HFFc6 (cell line): ENCODE measurements at places on chromosomes 5 and 9. TPM values are rescaled to one million over a fixed set of nuclear protein-coding genes. Genes with fewer than 3 reads are reported as not detected.

GRCh38 chr5:20574576-20574975, 586.6 kb upstream of the CDH18 start:
- no peak for DNase-seq

PCDHGA12 gene
- 7.7 to 20.1 TPM (median 8.3 TPM) in 3 replicates for total RNA-seq

MLANA gene
- total RNA-seq, result not detected in 3 replicates

SVEP1 gene
- total RNA-seq, result 4.0 to 6.4 TPM (median 5.8 TPM) in 3 replicates

SOHLH1 gene
- total RNA-seq, result not detected in 3 replicates

TEK gene
- 1.6 to 9.2 TPM (median 3.9 TPM) in 3 replicates for total RNA-seq

TXNDC15 gene
- 98.0 to 126 TPM (median 106 TPM) in 3 replicates for total RNA-seq

RLN2 gene
- total RNA-seq, result not detected in 3 replicates

DNA sequence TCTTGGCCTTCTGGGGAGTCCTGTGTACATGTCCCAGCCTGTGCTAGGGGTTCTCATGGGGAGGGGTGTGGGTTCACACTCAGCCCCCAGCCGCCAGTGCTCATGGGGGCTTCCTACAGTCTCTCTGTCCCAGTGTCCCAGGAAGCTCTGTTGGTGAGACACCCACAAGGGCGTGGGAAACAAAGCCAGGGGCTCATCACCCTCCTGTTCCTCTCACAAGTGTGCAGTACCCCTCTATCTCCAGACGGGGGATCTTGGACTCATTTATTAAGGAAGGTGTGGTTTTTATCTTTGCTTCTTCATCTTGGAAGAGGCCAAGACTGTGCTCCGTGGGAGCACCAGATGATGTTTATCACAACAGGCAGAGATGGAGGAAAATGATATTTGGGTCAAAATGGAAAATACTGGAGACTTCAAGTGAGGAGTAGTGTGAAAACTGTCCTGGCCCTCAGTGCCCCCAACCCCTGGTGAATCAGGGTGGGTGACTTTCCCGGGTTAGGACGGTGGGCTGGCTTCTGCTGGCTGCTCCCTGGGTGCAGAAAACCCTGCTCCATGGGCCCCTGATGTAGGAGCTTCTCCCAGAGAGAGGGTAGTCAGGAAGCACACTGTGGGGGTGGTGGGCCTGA, 15.2 kb downstream of the TMEM171 start:
- DNase-seq, result peak; percentile 31

DNA sequence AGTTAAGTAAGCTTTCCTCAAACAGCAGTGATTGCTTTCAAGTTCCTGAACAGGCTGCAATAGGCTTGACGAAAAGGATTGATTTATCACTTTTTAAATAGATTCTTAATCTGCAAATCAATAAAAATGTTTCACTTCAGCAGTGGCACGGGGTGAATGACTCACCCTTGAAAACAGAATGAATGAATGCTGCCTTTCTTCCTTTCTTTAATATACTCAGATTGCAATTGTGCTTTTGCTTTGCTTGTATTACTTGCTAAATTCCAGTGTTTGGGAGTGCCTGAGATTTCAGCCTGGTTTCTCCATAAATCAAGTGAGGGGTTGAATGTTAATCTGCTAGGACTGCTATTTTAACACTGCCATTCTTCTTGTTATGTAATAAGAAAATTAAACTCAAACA, 1293.8 kb downstream of the PTPRD start:
- DNase-seq, result no peak

PCDHB14 gene
- total RNA-seq, result 2.1 and 3.1 TPM in 2 replicates

EDIL3 gene
- total RNA-seq, result 2.9 to 52.7 TPM (median 4.1 TPM) in 3 replicates

GRCh38 chr5:175457466-175457865, 13.5 kb upstream of the DRD1 start:
- no peak for DNase-seq

RAB3C gene
- not detected in 3 replicates for total RNA-seq

DNA sequence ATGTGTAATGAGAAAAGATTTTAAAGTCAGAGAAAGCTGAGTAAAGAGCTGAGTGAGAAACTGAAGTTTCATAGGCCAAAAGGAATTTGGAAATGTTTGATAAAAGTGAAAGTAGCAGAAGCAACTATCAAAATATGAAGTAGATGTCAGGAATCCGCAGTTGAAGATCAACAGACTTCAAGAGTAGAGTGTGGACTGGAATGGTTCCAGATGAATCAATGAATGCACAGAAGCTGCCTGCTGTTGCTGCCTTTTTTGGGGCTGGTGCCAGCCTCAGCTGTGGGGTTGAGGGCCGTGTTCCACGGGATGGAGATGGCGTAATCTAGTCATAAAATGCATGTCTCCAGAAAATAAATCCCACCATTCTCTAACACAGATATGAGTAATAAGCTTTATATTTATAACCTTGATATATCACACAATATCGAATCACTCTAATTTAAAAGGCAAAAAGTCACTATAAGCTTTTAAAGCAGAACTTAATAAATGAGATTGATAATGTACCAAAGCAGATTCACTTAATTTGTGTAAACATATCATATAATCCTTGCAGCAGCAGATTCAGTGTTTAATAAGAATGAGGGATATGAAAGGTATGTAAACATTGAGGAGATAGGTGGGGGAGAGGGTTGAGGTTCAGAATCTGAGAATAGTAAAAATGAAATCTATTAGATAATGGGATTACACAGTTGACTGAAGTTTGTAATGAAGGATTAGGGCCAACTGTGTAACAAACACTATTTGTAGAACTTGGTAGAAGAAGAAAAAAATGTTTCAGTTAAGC, 652.3 kb upstream of the FTMT start:
- no peak for DNase-seq

- no peak for DNase-seq
These were observed 52.9 kb upstream of the VCAN start for GRCh38 chr5:83418356-83419321.

- no peak for DNase-seq
These were observed 28.3 kb upstream of the NR3C1 start for GRCh38 chr5:143431789-143432188.

DMAC1 gene
- 50.9 to 52.4 TPM (median 51.3 TPM) in 3 replicates for total RNA-seq

ZNG1F gene
- total RNA-seq, result 3.4 to 9.0 TPM (median 5.9 TPM) in 3 replicates

GRCh38 chr5:62689599-62690368, 111.2 kb downstream of the LRRC70 start:
- peak; percentile 2 for DNase-seq

DNA sequence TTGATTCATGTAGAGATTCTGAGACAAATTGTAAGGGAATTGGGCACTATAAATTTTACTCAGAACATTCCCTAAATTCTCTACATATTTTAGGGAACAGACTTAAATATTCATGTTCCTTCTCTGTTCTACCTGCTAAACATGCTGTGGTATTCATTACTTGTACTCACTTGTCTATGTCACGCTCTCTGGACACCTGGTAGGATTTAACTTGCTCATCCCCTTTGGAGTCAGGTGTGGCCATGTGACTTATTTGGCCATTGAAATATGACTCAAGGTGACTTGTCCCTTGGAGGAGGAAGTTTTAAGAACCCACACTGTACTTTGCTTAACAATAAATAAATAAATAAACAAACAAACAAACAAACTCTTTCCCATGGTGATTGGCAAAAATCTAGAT, 2258.8 kb upstream of the WWC1 start:
- no peak for DNase-seq

DNA sequence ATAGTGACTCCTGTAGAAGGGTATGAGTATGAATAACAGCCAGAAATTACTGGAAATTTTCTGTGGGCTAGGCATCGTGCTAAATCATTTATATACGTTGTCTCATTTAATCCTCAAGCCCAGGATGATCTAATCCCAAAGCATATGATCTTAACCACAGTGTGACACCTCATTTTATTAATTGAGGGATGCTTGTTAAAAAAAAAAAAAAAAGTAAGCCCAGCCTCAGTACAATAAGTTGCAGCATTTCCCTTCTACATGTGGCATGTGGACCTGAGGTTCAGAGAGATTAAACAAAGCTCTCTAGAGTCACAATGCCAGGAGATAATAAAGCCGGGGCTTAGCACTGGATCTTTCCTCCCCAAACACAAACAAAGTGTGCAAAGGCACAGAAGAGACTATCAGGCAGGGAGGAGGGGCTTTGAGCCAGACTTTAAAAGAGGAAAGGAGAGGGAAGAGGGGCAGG, 49.5 kb downstream of the KLF4 start:
- no peak for DNase-seq

DNA sequence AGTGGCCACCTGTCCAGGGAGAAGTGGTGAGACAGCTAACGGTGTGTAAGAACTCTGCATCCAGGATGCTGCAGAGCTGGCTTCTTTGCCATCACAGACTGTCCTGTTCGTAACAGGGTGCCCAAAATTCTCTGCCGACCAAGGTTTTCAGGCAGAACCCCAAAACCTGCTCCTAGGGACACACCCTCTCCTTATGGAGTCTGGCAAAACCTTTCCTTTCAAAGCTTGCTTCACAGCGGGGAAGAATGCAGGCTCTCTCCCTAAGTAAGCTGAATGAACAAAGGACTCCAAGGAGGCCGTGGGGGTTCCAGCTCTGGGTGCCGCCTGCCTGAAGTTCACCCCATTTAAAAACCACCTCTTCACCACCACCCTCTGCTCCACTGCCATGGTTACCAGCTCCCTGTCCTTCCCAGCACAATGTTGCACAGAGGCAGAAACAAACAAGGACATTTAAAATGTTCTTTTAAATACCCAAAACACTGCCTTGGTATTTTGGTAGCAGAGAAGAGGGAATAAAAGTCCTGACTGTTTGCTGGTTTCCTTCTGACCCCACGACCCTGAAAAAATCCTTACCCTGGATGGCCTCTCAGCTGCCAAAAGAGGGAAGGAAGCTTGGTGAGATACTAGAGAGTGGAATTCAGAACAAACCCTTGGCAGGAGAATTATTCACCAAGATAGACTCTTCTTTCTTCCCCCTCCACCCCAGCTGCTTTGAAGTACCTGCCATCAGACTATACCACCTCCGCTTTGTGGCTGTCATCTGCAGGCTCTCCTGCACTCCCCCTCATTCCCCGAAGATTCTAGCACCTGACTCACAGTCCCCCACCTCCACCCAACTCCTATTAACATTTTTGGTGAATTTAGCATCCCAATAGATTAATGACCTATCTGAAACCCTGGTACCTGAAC, 7.1 kb upstream of the KLF9 start:
- peak; percentile 34 for DNase-seq

CCDC69 gene
- 0.57 to 1.3 TPM (median 1.1 TPM) in 3 replicates for total RNA-seq

GRCh38 chr9:17519761-17520160, 59.1 kb upstream of the SH3GL2 start:
- DNase-seq, result no peak

GRCh38 chr9:19513671-19514275, 105.0 kb downstream of the ACER2 start:
- DNase-seq, result no peak

DNA sequence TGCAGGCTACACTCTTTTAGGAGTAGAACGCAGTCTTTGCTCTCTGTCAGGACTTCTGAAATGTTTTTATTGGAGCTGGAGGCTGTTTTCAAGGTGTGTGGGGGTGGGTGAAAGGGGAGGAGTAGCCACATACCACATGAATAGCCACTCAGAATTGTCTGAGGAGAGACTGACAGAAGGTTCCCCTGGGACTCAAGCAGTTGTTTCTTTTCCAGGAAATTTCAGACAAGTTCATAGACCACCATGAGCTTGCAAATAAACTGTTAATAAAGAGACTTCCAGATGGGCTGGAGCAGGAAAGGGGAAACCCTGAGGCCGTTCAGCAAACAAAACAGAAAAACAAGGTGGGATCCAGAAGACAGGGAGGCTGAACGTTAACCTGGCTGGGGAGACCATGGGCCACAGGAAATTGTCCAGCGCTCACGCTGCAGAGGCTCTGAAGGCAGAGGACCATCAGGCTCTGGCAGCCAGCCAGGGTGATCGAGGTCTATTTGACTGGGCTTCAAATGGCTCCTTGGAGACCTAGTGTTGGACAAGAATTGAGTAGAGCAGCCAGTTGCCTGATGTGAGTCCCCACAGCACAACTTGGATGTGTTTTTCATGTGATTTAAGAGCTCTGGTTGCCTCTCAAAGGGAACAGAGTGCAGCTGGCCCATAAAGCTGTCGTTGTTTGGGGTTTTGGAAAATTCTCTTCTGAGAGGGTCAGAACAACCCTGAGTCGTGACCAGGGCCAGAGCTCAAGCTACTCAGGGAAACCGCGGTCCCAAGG, 159.2 kb upstream of the RAI14 start:
- no peak for DNase-seq

AP3B1 gene
- 50.3 to 64.1 TPM (median 50.9 TPM) in 3 replicates for total RNA-seq

DNA sequence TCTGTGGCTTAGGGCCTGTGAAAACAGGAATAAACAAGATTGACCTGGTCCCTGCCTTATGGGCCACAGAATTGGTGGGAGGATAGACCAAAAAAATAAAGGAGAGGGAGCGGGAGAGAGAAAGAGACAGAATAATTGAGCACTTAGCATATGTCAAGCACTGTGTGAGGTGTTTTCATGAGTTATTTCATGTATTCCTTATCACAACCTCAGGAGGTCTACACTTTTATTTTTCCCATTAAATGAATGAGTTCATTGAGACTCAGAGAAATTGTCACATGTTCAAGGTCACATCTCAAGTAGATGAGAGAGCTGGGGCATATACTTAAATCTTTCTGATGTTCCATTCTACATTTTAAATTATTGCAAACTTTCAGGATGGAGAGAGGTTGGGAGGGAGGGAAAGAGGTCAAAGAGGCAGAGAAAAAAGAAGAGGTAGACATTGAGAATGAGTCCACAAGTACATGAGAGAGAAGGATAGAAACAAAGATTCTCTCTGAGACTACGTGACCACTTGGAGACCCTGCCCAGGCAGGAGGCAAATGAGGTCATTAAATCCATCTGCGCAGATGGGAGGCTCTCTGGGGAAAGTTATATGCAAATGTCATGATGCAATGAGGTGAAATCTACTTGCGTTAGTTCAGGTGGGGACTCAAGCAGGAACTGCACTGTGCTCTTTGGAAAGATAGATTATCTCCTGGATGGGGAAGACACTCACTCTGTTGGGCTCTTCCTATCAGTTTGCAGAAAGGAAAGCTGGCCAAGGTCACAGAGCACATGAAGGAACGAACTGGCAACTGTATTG, 241.5 kb downstream of the PAPPA start:
- no peak for DNase-seq

GRCh38 chr9:93096131-93096802, at the start of gene CARD19:
TSS of gene CARD19 (plus strand) at chr9:93096217. CDS start at chr9:93096346, 129 bp downstream.
- no peak for DNase-seq

DNA sequence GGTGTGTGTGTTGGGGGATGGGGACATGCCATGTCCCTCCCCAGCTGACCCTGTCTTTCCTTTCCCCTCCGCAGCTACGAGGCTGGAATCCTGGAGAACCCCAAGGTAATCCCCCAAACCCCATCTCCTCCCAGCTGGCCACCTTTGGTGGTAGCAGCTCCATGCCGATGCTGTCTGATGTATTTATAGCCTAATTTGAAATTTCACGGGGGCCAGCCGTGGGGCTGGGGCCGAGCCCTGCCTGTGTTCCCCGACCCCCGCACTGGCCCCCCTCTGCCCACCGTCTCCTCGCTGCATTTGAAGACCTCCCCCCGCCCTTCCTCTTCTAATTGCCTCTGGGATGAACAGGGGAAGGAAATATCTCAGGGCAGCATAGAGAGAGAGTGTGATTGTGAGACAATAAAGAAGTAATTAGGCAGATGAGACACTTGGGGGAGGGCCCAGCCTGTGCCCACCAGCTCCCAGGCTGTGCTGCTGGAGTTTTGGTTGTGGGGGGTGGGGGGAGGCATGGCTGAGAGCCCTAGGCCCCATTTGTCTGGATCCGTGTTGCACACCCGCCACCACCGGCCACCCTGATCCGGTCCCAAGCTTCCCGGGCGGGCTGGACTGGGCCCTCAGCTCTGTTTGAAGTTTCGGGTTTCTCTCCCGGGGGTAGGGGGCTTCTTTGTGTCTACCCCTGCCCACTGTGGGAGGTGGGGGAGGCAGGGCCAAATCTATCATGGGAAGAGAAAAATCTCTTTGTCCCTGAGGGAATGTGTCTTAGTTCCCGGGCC, 26.8 kb downstream of the ASS1 start:
- no peak for DNase-seq

PDLIM4 gene
- 1.6 to 26.4 TPM (median 4.8 TPM) in 3 replicates for total RNA-seq

IFNA21 gene
- not detected in 3 replicates for total RNA-seq
